ENCODE measurements at places on chromosomes 5 and 9.

GRCh38 chr9:90073186-90073945, 468.6 kb downstream of the GADD45G start:
- no peak for DNase-seq

- no peak for DNase-seq
These were observed 16.1 kb upstream of the ZNF462 start for GRCh38 chr9:106846857-106847256.

- no peak for DNase-seq
These were observed 230.3 kb downstream of the PAPPA start for GRCh38 chr9:116383936-116384335.

GRCh38 chr5:80798633-80799032, 143.8 kb upstream of the DHFR start:
- DNase-seq = no peak

DNA sequence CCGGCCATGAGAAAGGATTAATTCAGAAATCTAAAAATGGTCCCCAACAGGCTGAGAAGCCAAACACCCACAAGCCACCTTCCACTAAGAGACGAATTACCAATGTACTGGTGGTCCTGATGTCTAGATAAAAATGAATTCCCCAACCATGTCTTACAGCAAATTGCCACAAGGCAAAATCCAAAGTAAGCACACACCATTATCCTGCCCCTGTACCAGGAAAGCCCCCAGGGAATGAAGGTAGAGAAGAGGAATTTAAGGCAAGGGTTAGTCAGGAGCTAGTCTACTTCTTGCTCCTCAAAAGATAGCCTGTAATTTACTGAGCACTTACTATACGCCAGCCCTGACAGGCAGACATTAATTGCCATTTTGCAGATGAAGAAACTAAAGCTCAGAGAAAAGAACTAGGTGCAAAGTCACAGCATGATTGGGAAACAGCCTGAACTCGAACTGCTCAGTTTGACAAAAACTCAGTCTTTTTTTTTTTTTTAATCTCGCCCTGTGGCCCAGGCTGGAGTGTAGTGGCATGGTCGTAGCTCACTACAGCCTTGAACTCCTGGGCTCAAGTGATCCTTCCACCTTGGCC, 64.3 kb downstream of the RAPGEF1 start:
- no peak for DNase-seq

DNA sequence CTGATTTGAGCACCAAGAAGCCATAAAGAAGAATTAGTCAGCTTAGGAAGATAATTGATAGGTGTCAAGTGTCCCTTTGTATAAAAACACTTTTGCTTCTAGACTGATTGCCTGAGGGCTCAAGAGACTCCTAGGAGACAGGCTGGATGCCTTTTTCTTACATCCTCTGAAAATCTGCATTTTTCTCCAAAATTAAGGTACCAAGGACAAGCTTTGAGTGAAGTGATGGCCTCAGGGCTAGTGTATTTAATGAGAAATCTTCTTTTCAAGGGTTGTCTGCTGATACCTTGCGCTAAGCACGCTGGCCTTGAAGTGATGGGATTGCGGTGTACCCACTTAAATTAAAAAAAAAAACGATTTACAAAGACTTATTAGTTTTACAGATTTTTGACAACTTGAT, 304.0 kb downstream of the TLR4 start:
- DNase-seq = no peak

DNA sequence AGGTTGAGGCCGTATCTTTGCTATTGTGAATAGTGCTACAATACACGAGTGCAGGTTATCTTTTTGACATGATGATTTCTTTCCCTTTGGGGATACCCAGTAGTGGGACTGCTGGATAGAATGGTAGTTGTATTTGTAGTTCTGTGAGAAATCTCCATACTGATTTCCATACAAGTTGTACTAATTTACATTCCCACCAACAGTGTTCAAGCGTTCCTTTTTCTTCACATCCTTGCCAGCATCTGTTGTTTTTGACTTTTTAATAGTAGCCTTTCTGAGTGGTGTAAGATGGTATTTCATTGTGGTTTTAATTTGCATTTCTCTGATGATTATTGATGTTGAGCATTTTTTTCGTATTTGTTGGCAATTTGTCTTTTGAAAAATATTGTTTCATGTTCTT, 41.4 kb downstream of the CNOT6 start:
- no peak for DNase-seq

DNA sequence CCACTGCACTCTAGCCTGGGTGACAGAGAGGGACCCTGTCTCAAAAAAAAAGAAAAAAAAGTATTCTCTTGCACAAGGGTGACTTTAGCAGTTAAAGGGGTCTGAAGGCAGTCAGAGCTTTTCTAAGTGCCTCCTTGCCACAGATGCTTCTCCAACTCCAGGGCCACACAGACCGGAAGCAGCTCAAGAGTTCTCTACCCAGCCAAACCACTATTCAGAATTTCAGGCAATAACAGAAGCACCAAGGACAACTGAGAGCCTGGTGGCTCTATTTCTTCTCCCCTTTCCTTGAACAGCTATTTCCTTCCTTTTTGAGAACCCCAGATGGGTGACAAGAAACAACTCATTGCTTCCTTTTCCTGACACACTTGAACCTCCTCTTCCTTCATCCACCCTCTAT, 2.2 kb downstream of the FAM219A start:
- no peak for DNase-seq

DNA sequence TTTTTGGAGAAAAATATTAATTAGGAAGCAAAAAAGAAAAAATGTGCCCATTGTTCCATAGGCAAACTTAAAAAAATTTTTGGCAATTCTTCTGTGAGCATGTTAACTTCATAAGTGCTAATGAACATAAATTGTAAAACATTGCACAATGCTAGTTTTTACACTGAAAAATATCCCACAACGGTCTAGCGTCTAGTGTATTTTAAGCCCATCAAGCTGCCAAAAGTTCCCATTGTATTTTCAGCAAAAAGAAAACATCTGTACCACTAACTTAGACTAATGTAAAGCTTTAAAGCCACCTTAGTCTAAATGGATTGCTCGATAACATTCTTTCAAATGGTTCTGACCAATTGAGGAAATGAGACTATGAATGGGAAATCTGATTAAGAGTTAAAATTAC, 2.8 kb downstream of the NR6A1 start:
- DNase-seq = no peak

DNA sequence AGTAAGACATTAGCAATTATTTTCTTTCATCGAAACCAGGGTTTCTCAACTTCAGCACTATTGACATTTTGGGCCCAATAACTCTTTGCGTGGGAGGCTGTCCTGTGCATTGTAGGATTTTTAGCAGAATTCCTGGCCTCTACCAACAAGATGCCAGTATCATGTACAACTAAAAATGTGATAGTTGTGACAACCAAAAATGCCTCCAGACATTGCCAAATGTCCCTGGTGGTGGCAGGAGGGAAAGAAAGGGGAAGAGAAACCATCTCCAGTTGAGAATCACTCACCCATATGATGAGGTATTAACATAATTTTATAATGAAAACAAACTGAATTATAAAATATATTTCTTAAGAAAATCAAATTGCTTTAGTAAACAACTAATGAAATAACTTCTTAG, 406.1 kb downstream of the RAB3C start:
- DNase-seq = no peak

- peak; percentile 55 for DNase-seq
These were observed 896 bp downstream of the EBF1 start for GRCh38 chr5:159098603-159099436.

DNA sequence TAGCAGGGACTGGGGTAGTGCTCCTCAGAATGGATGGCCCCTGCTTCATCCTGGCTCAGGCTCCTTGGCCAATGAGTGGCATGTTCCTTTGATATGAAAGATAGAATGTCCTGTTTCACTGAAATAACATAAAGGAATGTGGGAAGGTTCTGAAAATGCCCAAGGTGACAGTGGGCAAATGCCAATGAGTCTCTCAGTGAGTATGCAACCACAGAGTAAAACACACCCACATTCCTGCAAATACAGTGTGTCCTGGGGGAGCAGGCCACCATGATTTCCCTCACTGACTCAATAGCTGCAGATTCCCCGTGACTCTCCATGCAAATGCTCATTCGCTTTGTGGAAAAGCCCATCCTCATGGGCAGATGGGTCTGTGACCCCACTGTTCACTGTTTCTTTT, 36.4 kb downstream of the ZNF366 start:
- no peak for DNase-seq

- DNase-seq = peak; percentile 78
These were observed 41.3 kb downstream of the SHB start for GRCh38 chr9:38027714-38028113.

- no peak for DNase-seq
These were observed 481.1 kb upstream of the ZNF608 start for GRCh38 chr5:125227333-125228095.

DNA sequence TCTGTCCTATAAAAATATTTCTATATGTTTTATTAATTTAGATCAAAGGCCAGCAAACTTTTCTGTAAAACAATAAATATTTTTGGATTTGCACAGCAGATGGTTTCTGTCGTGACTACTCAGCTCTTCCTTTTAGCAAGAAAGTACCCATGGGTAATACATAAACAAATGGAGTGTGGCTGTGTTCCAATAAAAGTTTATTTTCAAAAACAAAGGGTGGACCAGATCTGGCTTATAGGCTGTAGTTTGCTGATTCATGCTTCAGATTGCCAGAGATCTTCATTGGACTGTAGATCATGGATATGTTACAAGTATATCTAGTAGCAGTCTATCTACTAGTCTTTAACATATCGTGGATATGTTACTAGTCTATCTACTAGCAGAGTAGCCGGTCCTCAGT, 590.5 kb downstream of the CSNK1G3 start:
- DNase-seq = no peak

GRCh38 chr5:31626156-31626555, 12.8 kb upstream of the PDZD2 start:
- peak; percentile 2 for DNase-seq

DNA sequence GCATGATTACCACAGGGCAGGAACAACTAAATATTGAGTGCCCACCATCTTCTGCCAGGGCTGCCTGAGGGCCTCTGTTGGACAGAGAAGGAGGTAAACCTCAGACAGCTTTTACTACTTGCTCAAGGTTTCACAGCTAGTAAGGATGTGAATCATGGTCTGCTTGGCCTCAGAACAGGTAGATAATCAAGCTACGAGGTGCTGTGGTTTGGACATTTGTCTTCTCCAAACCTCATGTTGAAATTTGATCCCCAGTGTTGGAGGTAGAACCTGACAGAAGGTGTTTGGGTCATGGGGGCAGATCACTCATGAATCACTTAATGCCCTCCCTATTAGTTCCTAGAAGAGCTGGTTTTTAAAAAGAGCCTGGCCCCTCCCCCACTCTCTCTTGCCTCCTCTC, 541.2 kb upstream of the TRPC7 start:
- no peak for DNase-seq

DNA sequence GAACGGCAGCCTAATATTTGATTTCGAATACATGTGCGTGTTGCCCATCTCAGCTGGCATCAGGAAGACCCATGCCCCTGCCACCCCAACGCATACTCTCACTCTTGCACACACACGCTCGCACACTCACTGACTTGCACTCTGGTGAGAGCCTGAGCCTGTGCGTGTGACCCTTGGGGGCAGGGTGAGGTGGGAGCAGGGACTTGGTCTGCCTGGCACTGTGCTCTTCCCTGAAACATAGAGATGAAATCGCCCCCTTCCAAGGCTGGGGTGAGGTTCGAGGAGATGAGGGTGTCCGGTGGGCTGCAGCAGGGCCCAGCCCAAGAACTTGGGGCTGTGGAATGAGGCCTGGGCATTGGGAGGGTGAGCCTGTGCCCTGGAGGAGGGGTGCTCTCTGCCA, 1.2 kb downstream of the LCN9 start:
- no peak for DNase-seq

- DNase-seq = no peak
These were observed 9.7 kb downstream of the GSN start for GRCh38 chr9:121277518-121278295.

GRCh38 chr5:133106761-133107572, 55.2 kb downstream of the HSPA4 start:
- no peak for DNase-seq

DNA sequence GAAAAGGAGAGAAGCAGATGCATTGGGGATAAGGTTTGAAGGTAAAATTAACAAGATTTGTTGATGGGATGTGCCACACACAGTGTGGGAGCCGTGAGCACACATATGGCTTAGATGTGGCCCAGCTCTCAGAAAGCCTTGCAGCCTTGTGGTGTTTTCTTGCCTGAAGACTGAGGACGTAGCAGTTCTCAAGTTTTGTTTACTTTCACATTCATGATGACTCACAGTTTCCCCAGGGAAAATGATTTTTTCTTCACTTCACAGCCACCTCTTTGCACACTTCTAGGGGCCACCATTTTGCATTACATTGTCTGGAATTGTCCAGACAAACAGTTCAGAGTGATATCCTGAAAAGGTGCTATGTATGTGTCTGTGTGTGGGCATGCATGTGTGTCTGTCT, 126.2 kb downstream of the BASP1 start:
- no peak for DNase-seq

- peak; percentile 19 for DNase-seq
These were observed 176.6 kb upstream of the SH3GL2 start for GRCh38 chr9:17402309-17402708.

DNA sequence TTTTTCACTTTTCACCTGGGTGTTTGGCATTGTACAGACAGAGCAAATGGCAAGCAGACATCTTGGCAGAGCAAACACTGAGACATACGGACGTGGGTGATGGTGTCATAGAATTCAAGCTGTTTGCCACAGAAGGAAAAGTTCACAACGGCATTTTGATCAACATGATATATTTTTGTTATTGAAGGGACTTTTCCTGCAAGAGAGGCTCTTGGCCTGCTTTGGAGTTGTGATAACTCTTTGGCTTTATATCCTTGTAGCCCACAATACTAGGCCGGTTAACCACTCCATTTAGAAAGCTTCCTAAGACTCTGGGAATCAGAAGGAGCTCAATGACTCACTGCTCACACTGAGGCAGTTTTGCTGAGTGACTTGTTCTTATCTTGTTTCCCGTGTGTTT, 1038.3 kb downstream of the TLE1 start:
- no peak for DNase-seq

GRCh38 chr5:126953640-126954039, 76.7 kb downstream of the MARCHF3 start:
- DNase-seq = no peak

GRCh38 chr9:27451207-27451797, 72.8 kb upstream of the IFNK start:
- no peak for DNase-seq

Measured in NCI-H1092 treated with DMSO at 0.1 percent for 48 hours (cell line).